Activated CD4-positive, alpha-beta memory T cell treated with anti-CD3 and anti-CD28 coated beads, Interleukin-2, amount 10 ng/mL, durations not matched to agents 7 days and 5 days (primary cell): ENCODE measurements at places on chromosomes 7 and 10. TPM values are rescaled to one million over a fixed set of nuclear protein-coding genes. Genes with fewer than 3 reads are reported as not detected.
A peak's percentile ranks its signal among the peaks of the same experiment; 100 is the strongest.

DNA sequence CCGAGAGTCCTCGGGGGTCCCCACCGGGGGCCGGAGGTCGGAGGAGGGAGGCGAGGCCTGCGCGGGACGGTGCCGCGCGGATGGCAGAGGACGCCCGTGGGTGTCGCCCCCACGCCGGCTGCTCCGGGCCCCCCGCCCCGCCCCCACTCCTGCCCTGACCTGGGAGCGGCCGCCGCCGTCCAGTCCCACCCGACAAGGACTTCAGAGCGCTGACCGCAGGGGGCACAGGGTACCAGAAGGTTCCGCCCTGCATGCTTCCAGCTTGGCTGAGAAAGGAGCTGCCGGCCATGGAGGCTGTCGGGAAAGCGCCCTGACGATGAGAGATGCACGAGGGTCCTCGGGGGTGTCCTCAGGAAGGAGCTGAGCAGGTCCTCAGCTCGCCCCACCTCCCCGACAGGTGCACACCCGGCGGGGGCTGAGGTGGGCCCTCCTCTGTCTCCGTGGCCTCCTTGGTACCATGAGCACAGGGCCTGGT lies 57.0 kb upstream of the DNAJB6 start:
- H3K4me3 ChIP-seq: no peak overlapping the region
- DNase-seq: no peak
- peaks cover 22% of the 10 kb centered on the region for H3K4me1 ChIP-seq
- no peaks in the 10 kb centered on the region for H3K36me3 ChIP-seq
- no peak overlapping the region for H3K27ac ChIP-seq
- peaks cover 10% of the 10 kb centered on the region for H3K27me3 ChIP-seq

DNA sequence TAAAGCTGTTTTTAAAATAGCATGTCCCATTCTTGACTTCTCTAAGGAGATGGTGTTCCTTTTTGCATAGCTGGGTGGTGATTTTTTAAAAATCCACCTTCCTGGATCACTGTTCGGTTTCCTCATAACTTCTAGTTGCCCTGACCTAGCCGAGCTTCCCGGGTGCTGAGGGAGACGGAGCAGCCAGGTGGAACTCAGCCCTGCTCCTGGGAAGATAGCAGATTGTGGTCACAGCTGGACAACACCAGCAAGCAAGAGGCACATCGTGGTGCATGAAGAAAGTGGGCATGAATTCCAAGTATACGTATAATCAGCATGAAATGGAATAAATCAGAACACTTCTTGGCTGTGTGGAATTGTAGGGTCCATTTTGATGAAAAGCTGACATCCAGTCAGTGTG lies 73.5 kb upstream of the RSU1 start:
- H3K4me3 ChIP-seq: no peak overlapping the region
- no peaks in the 10 kb centered on the region for H3K36me3 ChIP-seq
- DNase-seq: no peak
- H3K27ac ChIP-seq: no peak overlapping the region
- H3K27me3 ChIP-seq: peaks cover 2% of the 10 kb centered on the region

- peaks cover 79% of the 10 kb centered on the region for H3K4me1 ChIP-seq
- DNase-seq: peak; percentile 61
- H3K36me3 ChIP-seq: peaks cover 44% of the 10 kb centered on the region
Measured at GRCh38 chr10:32357056-32357735, 10.2 kb upstream of the EPC1 start.

GHITM gene
- 124 TPM for total RNA-seq

DNA sequence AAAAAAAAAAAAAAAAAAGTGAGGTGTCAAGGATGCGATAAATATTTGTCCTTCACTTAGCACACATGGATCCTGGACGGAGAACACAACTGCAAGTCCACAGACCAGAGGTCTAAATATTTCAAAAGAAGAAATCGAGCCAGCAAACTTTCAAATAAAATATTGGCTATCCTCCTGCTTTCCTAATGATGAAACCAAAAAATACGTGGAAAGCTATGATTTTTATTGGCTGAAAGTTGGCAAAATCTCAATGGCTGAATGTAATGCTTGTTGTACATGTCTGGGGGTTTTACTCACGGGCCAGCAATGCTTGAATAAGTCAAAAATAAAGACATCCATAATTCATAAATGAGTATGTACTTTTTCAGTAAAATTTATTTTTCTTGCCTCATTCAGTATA lies 19.0 kb upstream of the MGMT start:
- no peak overlapping the region for H3K27ac ChIP-seq
- no peak for DNase-seq
- no peaks in the 10 kb centered on the region for H3K4me1 ChIP-seq
- peaks cover under 1% of the 10 kb centered on the region for H3K27me3 ChIP-seq

KCNIP2 gene
- 2.6 TPM for total RNA-seq

DNA sequence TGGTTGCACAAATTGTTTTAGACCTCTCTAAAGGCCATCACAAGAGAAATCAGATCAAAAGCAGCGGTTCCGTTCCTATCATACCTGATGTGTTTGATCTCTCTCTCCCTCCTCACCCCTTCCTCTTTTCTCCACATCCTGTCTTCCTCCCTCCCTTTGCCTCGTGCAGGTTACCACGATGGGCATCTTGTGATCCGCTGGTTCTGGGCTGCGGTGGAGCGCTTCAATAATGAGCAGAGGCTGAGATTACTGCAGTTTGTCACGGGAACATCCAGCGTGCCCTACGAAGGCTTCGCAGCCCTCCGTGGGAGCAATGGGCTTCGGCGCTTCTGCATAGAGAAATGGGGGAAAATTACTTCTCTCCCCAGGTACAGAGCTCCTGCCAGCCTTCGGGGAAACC lies 28.5 kb upstream of the STK17A start:
- H3K27me3 ChIP-seq: peaks cover 25% of the 10 kb centered on the region
- H3K4me1 ChIP-seq: peaks cover 18% of the 10 kb centered on the region
- DNase-seq: no peak
- no peaks in the 10 kb centered on the region for H3K36me3 ChIP-seq
- H3K4me3 ChIP-seq: no peak overlapping the region
- no peak overlapping the region for H3K27ac ChIP-seq

CRYGN gene
- total RNA-seq: not detected
